ENCODE measurements at places on chromosomes 2 and 18. TPM values are rescaled to one million over a fixed set of nuclear protein-coding genes. Genes with fewer than 3 reads are reported as not detected.

DNA sequence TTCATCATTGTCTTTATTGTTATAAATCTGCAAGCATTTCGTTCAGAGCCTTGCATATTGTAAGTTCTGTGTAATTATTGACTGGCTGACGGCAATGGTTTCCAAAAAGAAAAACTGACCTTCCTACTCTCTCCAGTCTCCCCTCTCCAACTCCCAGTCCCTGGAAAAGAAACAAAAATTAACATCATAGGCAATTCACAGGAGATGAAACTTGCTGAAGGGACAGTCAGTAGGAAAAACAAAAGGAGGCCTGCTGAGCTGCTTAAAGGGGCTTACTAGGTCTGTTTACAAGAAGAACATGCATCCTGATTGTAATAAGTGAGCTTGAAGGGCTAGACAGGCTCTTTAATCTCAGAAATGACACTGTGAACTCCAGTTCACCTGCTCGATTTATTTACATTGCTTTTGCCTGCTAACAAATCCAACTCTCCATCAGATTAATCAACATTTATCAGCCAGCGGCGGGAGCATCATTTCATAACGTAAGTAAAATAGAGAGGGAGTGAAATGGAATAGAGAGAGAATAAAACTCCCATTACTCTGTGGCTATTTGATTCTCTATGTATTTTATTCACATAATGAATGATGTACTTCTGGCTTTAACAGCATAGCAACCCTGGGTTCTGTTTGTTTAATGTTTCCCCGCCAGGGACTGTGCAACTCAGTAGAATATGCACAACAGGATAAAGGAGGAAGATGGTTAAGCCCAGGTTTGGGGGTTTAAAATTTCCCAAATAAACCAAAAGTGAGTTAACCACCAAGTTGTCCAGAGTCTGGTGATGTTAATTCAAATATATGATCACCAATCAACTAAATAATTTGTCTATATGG is 256.7 kb upstream of the SETBP1 start:
- H3K27ac ChIP-seq = no peak overlapping the region
- H3K4me3 ChIP-seq = no peak overlapping the region
- DNase-seq = no peak
- no peaks in the 10 kb centered on the region for H3K27me3 ChIP-seq
- H3K4me1 ChIP-seq = no peaks in the 10 kb centered on the region

GRCh38 chr18:79975043-79975442 is 10.6 kb downstream of the HSBP1L1 start:
- DNase-seq = no peak
- H3K36me3 ChIP-seq = peaks cover 58% of the 10 kb centered on the region
- no peaks in the 10 kb centered on the region for H3K27me3 ChIP-seq

DNA sequence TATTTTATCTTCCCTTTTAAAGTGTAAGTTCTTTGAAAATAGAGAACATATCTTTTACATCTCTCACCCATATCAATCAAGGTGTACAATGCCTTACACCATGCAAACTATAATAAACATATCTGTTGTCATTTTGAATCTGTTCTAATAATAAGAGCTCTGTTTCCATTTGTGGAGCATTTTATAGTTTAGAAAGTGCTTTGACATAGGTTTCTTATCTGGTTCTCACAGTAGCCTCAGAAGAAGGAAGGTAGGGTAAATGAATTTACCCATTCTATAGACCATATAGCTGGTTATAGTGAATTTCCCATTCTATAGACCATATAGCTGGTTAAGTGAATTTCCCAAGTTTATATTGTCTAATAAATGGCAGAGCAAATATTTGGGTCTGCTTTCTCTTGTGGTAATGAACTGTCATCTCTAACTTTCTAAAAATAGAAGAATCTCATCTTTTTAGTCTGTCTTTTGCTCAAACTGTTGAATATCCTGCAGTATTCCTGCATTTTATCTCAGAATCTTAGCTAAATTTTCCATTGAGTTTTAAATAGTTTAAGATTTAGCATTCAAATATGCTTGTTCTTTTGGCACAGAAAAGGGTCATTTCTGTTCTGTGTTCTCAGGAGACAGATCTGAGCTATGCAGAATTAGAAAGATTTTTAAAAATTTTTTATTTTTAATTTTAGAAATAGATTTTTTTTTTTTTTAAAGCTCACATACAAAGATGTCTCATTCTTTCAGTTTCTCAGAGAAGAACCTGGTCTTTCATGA is 80.7 kb upstream of the STON1 start:
- peak overlapping the region; percentile 66 for H3K4me3 ChIP-seq
- peaks cover 44% of the 10 kb centered on the region for H3K36me3 ChIP-seq
- no peaks in the 10 kb centered on the region for H3K27me3 ChIP-seq
- peak overlapping the region; percentile 91 for H3K27ac ChIP-seq
- H3K4me1 ChIP-seq = peaks cover 66% of the 10 kb centered on the region

Gene COX7A2L
- 109 TPM for total RNA-seq

DNA sequence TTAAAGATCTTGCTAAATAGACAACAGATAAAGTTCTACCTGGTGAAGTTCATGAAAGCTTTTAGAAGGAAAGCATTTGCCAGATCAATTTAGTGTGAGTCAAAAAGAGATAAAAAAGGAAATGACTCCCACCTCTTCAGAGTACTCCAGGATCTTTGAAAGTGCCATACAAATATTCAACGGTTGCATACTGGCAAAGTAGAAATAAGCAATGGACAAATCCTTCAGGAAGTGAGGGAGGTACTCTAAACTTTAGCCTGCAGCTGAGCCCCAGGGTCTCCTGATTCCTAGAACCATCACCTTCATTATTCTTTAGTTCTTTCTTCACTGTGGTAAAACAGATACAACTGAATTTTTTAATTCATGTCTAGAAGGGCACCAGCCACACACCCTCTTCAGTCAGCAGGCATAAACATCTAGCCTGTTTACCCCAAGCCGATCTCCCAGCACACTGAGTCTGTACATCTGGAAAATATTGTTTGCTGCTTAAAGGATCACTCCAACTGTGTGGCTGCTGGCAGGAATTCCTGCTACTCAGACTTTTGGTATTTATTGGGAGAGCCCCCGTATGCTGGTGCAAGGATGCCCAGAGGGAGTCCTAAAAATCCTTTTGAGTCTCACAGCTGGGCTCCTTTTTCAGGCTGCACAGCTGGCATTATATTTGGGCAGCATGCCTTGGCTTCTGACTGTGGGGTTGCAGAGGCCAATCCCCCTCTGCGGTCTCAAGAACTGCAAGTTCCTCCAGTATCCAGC is 72.3 kb upstream of the SESTD1 start:
- no peak overlapping the region for H3K4me3 ChIP-seq
- H3K27ac ChIP-seq = no peak overlapping the region
- H3K4me1 ChIP-seq = no peaks in the 10 kb centered on the region
- DNase-seq = no peak
- H3K36me3 ChIP-seq = no peaks in the 10 kb centered on the region

GRCh38 chr18:28007841-28008240 is 169.1 kb downstream of the CDH2 start:
- H3K27ac ChIP-seq = no peak overlapping the region
- no peaks in the 10 kb centered on the region for H3K36me3 ChIP-seq
- H3K4me1 ChIP-seq = no peaks in the 10 kb centered on the region
- H3K27me3 ChIP-seq = no peaks in the 10 kb centered on the region

Gene UGT1A9
- total RNA-seq = not detected

- no peaks in the 10 kb centered on the region for H3K4me1 ChIP-seq
- no peak overlapping the region for H3K4me3 ChIP-seq
- no peak overlapping the region for H3K27ac ChIP-seq
- no peaks in the 10 kb centered on the region for H3K27me3 ChIP-seq
- H3K36me3 ChIP-seq = no peaks in the 10 kb centered on the region
Measured at GRCh38 chr2:21454839-21455238, 331.1 kb downstream of the TDRD15 start.

DNA sequence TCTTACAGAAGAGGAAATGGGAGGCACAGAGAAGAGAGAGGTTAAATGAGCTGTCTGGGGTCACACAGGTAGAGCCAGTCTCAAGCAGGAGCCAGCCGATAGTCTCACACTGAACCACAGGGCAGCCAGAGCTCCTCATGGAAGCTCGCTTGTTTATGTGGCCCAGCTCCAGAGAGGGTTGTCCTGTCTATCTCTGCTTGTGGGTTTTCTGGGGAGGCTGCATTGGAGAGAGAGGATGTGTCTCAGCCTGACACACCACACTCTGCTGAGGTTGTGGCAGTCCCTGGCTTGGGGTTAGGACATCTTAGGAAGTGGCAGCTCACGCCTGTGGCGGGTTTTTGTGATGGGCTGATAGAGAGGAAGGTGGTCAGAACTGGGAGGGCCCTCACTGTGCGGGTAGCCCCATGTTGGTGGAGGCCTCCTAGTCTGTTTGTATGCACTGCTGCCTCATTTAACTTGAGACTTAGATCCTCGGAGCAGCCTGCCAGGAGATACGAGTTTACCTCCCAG is 52.3 kb downstream of the TCF7L1 start:
- no peaks in the 10 kb centered on the region for H3K36me3 ChIP-seq
- H3K27ac ChIP-seq = no peak overlapping the region
- H3K4me1 ChIP-seq = peaks cover 8% of the 10 kb centered on the region
- peaks cover 19% of the 10 kb centered on the region for H3K27me3 ChIP-seq
- peak; percentile 26 for DNase-seq

DNA sequence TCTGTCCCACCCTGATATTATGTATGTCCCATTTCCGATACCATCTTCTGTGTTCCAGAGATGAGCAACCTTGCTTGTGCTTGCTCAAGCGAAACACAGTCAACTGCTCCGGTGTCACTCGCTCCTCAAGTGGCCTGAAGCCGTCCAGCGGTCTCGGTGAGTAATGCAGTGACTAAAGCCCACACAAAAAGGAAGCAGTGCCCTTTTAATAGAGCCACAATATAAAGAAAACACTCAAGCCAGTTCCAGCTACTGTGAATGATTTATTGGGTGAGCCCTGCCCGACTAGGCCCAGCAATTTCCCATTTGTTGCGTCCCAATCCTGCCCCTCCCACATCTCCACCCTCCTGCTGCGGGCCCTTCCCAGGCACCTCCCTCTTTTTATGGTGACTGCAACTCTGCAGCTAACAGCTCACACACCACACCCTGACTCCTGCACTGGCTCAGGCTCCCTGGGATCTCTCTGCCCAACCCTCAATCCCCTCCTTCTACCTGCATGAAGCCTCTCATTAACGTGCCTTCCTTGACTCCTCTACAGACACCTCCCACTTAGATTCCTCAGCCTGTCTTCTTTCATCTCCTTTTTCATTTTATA is 44.2 kb upstream of the DSC1 start:
- no peak overlapping the region for H3K4me3 ChIP-seq
- no peaks in the 10 kb centered on the region for H3K27me3 ChIP-seq
- no peak overlapping the region for H3K27ac ChIP-seq
- H3K36me3 ChIP-seq = no peaks in the 10 kb centered on the region
- DNase-seq = no peak

Gene FBLN7
- total RNA-seq = 0.58 TPM

DNA sequence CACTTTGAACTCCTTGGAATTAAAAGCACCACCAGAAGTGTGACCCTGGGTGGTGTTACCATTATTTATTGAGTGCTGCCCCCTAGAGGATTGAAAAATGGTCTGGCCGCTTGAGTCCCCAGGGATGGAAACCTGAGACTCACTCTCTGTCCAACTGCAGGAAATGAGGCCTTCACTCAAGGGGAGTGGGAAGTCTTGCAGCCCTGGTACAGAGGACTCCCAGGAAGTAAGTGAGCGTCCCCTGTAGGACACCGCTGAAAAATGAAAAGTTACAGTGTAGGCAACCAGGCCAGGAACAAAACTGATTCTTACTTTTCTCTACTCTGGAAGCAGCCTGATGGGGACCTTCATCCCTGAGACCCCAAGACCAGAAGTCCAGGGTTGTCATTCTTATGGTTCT is 2.2 kb upstream of the NRP2 start:
- H3K27me3 ChIP-seq = peaks cover 46% of the 10 kb centered on the region
- no peak overlapping the region for H3K4me3 ChIP-seq
- peak; percentile 70 for DNase-seq
- H3K36me3 ChIP-seq = no peaks in the 10 kb centered on the region
- H3K27ac ChIP-seq = no peak overlapping the region
- H3K4me1 ChIP-seq = peaks cover 37% of the 10 kb centered on the region

GRCh38 chr2:83342860-83343329 is 1116.2 kb downstream of the SUCLG1 start:
- no peaks in the 10 kb centered on the region for H3K4me1 ChIP-seq
- no peak for DNase-seq
- no peaks in the 10 kb centered on the region for H3K27me3 ChIP-seq
- peak overlapping the region; percentile 43 for H3K27ac ChIP-seq

- H3K36me3 ChIP-seq = no peaks in the 10 kb centered on the region
- no peak for DNase-seq
- no peak overlapping the region for H3K27ac ChIP-seq
- no peaks in the 10 kb centered on the region for H3K4me1 ChIP-seq
- H3K27me3 ChIP-seq = peaks cover 4% of the 10 kb centered on the region
Measured at GRCh38 chr2:129754421-129754820, 225.0 kb upstream of the RAB6C start.

DNA sequence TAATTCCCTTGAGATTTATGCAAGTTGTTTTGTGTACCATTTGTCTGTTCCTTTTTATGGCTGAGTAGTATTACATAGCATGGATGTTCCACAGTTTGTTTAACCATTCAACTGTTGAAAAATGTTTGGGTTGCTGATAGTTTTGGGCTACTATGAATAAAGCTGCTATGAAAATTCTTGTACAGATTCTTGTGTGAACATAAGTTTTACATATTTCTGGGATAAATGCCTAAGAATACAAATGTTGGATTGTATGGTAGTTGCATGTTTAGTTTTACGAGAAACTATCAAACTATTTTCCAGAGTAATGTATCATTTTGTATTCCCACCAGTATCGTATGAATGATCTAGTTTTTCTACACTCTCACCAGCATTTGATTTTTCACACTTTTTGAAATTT is 407.3 kb downstream of the PLCL1 start:
- no peak overlapping the region for H3K4me3 ChIP-seq
- H3K27me3 ChIP-seq = peaks cover 4% of the 10 kb centered on the region
- H3K4me1 ChIP-seq = no peaks in the 10 kb centered on the region
- no peaks in the 10 kb centered on the region for H3K36me3 ChIP-seq
- no peak overlapping the region for H3K27ac ChIP-seq
- no peak for DNase-seq

Gene AOX1
- 0.08 TPM for total RNA-seq

GRCh38 chr2:191791953-191792560 is 54.8 kb downstream of the CAVIN2 start:
- H3K27me3 ChIP-seq = peaks cover 31% of the 10 kb centered on the region
- no peak overlapping the region for H3K4me3 ChIP-seq
- no peaks in the 10 kb centered on the region for H3K36me3 ChIP-seq

Gene CXCR2
- total RNA-seq = 0.50 TPM

DNA sequence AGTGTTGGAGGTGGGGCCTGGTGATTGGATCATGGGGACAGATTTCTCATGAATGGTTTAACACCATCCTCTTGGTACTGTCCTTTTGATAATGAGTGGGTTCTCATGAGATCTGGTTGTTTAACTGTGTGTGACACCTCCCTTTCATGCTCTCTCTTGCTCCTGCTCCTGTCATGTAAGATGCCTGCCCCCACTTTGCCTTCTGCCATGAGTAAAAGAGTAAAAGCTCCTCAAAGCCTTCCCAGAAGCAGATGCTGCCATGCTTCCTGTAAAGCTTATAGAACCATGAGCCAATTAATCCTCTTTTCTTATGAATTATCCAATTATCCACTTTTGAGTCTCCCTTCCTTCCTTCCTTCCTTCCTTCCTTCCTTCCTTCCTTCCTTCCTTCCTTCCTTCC is 317.7 kb downstream of the RDH14 start:
- H3K27me3 ChIP-seq = no peaks in the 10 kb centered on the region
- H3K4me1 ChIP-seq = no peaks in the 10 kb centered on the region
- no peak overlapping the region for H3K27ac ChIP-seq
- DNase-seq = no peak
- no peak overlapping the region for H3K4me3 ChIP-seq
